ENCODE measurements at places on chromosomes 4 and X.

- no peak for DNase-seq
Measured at GRCh38 chr4:158197194-158197776, 13.0 kb upstream of the TMEM144 start.

DNA sequence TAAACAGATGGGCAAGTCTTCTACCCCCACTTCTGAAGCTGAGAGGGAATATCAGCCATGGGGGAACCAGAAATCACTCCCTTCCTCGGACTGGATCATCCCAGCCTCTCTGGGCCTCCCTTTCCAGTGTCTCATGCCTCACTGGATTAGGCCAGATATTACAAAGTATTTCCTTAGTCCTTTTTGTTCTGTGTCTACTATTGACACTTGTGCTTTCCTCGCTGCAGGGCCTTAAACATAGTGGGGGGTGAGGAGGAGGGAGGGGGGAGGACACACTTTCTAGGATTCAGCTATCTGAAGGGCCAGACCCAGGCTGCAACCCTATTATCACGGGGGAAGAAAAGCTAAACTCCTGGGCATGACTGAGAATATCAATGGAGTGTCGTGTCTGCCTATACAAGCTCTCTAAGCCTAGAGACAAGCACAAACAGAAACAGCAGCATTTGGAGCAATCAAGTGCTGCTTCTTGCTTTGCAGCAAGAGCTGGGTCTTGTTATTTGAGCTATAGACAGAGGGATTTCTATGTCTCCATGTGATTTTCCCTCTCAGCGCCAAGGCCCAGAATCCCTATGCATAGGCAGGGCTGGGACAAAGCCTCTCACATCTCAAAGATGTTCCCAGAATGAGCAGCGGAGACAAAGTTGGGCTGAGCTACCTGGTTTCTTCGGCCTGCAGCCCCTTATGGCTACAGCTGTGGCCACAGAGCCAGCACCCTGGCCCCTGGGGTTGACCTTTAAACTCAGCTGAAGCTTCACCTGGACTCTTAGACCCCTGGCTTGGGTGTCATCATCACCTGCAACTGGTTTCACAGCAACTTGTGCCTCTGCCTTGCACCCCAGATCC lies 20.2 kb downstream of the PJA1 start:
- no peak for DNase-seq

GRCh38 chr4:142443469-142443868 lies 402.6 kb downstream of the INPP4B start:
- DNase-seq: no peak

DNA sequence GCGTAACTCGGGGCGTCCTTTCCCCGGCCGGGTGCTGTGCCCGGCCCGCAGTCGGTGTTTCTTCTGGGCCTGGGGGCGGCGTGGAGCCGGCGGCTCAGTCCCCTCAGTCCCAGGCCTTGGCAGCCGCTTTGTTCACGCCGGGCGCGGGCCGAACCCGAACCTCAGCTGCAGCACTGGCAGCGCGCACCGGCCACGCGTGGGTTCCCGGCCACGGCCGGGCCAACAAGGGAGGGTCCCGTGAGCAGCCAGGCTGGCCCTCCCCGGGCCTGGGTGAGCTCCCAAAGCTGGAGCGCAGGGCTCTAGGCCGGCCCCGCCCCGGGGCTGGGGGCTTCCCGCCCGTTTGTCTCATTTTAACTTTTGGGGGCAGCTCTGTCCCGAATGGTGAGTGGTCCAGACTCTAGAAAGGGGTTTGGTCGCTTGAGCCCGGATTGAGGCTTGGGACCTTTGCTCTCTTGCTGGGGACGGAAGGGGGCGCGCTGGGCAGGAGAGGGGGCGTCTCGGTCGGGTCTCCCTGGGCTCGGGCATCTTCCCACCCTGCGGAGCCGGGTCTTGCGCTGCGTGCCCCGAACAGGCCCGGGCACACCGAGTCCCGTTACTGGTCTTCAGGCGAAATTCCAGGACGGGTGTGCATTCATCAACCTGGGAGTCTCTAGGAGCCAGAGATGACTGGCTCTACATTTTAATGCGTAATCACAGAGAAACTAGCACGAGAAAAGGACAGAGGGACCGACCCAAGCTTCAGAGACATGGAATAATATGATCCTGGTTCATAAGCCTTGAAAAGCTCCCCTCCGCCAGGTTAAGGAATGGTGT lies 177.1 kb downstream of the CBR4 start:
- DNase-seq: no peak

- no peak for DNase-seq
Measured at GRCh38 chrX:69138512-69138911, 26.7 kb downstream of the PJA1 start.

DNA sequence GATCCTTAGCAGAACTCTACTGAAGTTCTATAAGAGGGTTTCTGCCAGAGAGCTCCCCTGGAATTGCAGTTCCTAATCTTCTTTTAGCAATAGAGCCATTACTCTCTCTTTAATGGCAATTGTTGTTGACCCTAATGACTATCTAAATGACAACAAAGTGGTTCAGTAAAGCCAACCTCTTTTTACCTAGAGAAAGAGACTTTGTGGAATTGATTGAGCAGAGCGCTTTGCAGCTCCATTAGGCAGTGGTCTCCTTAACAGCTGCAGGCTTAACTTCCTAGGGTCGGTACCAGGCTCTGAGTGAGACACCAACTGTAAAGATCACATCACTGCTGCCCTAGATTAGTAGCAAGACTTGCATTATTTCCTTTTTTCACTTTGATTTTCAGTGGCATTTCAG lies 1472.9 kb upstream of the TENM3 start:
- DNase-seq: no peak

GRCh38 chrX:119625843-119626242 lies 19.6 kb upstream of the NKRF start:
- no peak for DNase-seq

DNA sequence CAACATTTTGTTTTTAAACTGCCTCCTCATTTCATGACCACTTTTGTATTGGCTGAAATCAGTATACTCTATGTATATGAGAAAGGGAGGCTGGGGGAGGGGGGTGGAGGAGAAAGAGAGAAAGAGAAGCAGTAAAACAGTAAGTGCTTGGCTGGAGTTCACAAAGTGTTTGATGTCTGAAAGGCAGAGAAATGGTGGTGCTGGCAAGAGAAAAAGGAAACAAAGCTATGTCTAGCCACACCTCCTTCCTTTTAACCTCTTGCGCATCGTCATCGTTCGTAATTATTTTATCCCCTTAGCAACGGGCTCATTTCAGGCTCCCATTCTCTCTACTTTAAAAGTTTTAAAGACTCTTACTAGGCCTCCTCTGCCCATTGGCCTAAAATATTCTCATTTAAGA lies 25.6 kb downstream of the RPA4 start:
- DNase-seq: no peak

- no peak for DNase-seq
Measured at GRCh38 chrX:9037296-9037695, 3.4 kb upstream of the FAM9B start.

DNA sequence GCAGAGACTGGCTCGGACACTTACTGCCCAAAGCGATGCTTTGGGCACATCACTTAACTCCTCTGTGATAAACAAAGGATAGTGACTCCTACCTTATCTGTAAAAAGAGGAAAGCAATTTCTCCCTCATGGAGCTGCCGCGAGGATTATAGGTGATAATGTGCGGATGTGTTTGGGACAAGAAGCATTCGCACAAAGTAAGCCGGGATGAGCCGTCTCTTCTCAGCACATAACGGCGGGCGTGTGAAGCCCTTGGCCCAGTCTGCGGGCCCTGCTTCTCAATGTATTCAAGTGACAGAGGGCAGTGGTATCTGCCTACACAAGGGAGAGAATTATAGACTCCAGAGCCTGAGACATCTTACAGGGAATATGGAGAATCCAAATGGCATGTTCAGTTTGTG lies 550.3 kb upstream of the CPEB2 start:
- DNase-seq: no peak

- DNase-seq: no peak
Measured at GRCh38 chrX:15511563-15511962, 11.0 kb downstream of the BMX start.

DNA sequence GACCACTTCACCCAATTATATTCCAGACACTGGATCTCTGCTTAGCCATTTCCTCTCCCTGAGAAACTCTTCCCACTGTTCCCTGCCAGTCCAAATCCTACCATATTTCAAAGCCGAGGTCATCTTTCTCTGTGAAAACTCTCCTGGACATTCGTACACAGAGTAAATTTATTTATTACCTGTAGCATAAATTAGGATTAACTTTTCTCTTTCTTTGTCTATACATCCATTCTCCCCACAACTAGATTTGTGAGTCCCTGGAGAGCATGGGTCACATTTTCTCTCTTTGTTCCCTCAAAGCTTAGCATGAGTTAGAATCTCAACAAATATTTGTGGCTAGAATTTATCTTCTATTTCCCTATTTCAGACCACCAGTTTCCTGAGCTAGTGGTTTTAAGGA lies 27.8 kb upstream of the SMIM10 start:
- DNase-seq: no peak

DNA sequence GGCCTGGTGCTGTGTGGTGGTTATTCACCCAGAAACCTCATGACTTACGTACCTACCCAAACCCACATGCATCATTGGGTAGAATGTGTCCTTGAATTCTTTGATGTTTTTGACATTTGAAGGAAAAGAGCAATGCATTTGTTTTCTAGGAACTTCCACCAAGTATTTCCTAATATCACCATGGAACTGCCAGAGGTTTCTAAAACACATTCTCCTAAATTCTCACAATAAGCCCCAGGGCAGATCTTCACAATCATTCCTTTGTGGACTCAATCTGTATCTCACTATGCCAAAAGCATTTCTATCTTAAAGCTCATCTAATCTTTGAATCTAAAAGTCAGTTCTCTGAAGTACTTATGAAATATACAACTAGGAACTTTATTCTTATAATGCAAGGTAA lies 8.3 kb upstream of the ODAM start:
- no peak for DNase-seq

DNA sequence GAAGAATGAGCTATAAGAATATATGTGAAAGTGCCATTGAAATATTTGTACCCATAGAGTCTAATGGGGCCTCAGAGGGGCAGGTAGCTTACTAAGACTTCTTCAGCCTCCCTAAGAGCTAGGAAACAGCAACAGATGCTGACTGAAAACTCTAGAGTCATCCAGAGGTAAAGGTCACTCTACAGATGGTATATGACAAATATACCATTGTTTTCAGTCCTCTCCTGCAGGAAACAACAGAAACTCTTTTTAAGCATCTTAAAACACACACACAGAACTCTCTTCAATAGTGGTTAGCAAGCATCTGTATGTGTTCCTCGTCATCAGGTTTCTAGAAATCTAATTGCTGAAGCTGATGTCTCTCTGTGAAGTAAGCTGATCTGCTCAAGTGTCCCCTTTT lies 313.8 kb upstream of the GATB start:
- no peak for DNase-seq

- no peak for DNase-seq
Measured at GRCh38 chr4:87622303-87622702, 14.0 kb downstream of the DSPP start.

GRCh38 chr4:78809928-78810835 lies 34.0 kb downstream of the BMP2K start:
- DNase-seq: no peak

GRCh38 chr4:110224812-110225211 lies 26.4 kb upstream of the ELOVL6 start:
- DNase-seq: no peak

DNA sequence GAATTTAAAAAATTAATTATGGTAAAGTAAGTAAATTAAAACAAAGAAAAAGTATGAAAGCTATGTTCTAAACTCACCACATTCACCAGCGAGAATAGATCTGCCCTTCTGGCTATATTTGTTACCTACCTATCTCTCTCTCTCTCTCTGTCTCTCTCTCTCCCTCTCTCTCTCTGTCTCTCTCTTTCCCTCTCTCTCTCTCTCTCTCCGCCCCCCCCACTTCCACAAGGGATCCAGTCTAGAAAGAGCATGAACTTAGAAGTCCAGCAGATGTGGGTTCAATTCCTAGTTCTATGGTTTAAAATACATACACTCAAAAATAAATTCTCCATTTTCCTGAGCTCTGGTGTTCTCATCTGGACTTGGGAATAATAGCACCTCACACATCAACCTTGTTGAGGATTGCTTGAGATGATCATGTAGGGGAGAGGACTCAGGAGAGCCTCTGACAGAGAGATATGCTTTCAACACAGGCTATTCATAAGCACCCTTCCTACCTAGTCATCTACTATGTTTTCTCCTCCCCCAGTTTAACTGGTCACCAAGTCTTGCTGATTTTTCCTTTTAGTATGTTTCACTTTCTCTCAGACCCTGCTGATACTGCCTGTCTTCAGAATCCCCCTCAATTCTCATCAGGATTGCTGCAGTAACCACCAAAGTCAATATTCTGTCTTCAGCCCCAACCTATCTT lies 64.7 kb downstream of the SLC7A11 start:
- DNase-seq: no peak

DNA sequence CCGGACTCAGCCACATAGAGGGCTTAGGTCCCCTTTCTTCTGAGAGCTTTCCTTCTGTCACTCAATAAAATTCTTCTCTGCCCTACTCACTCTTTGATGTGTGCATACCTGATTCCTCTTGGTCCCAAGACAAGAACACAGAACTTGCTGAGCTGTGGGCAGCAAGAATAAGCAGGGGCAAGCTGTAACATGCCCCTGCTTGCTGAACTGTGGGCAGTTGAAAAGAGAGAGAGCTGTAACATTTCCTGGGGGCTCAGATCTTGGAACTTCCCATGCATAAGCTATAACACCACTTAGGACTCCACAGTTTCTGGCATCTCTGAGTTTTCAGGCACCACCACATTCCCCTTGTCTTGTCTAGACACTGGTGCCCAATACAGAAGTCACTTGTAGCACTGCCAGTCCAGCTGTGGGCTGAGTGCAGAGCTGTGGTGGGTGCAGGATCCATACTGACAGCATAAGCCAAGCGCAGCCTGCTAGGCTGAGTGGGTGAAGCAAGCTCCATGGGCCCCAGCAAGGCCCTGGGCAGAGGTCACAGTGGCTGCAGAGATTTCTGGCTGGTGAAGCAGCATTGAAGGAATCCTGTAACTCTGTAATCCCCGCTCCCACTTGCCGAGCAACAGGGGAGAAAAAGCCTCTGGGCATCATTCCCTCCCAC lies 241.2 kb downstream of the PCDH10 start:
- no peak for DNase-seq

GRCh38 chrX:71911731-71912050 lies 1.0 kb downstream of the NHSL2 start:
- DNase-seq: no peak

GRCh38 chr4:3746701-3747580 lies 19.2 kb upstream of the ADRA2C start:
- DNase-seq: no peak
